ENCODE measurements at places on chromosomes 2 and 18. TPM values are rescaled to one million over a fixed set of nuclear protein-coding genes. Genes with fewer than 3 reads are reported as not detected.

The PTPRM gene
- 30.7 TPM for total RNA-seq

The ANKRD29 gene
- total RNA-seq = 10.0 TPM

The AQP12B gene
- not detected for total RNA-seq

The KATNAL2 gene
- total RNA-seq = 0.75 TPM

The CD302 gene
- total RNA-seq = 2.8 TPM

The TOGARAM2 gene
- 0.12 TPM for total RNA-seq

The CYP26B1 gene
- total RNA-seq = 12.9 TPM

The TUBA3E gene
- total RNA-seq = not detected

The IL18R1 gene
- total RNA-seq = 0.99 TPM

The FEZ2 gene
- 48.7 TPM for total RNA-seq

The BMP10 gene
- total RNA-seq = not detected
